ENCODE measurements at places on chromosomes 6 and 20.

GRCh38 chr6:17115251-17116116 is 13.6 kb downstream of the STMND1 start:
- no peak for DNase-seq

GRCh38 chr20:60765821-60766403 is 486.1 kb upstream of the CDH4 start:
- DNase-seq: no peak

DNA sequence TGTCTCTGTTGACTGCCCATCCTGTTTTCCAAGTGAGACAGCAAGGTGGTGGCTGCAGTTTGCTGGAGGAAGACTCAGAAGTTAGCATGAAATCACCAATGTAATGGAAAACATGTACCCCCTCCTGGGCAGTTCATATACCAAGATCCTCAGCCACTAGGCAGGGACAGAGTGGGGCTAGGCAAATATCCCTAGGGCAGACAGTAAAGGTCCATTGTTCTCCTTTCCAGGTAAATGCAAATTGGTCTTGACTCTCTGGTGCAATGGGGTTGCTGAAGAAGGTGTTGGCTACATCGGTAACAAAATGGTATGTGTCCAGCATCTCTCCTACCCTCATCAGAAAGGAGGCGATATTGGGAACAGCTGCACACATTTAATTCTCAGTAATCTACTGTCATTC is 233.6 kb upstream of the SOX4 start:
- DNase-seq: no peak

DNA sequence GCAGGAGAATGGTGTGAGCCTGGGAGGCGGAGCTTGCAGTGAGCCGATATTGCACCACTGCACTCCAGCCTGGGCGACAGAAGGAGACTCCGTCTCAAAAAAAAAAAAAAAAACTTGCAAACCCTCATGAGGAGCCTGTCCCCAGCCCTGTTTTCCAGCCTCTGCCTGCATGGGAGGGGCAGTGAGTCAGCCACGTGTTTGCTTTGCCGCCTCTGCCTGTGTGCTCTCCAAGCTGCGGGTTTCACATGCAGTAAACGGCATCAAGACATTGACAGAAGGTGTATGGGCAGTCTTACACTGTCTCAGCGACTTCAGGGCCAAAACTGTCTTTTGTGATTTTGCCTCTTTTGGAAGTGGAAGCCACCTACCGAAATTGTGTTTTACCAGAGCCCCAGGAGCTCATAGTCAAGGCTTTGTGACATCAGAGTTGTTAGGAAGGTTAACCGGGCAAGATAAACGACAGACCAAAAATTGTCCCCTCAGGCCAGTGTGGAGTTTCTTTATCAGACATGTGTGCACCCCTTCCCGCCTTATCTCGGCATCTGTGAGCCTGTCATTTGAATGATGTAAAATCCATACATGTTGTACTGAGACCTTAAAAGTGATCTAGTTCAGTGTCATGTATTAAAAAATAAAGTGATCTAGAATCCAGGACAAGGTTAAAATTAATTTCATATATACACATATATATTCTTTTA is 52.9 kb downstream of the RPP40 start:
- DNase-seq: no peak
